ENCODE measurements at places on chromosomes 6 and 20.
A peak's percentile ranks its signal among the peaks of the same experiment; 100 is the strongest.

- no peak for DNase-seq
Measured at GRCh38 chr6:18117136-18117535, 5.3 kb downstream of the NHLRC1 start.

- no peak for DNase-seq
Measured at GRCh38 chr6:5499644-5500306, 238.5 kb downstream of the FARS2 start.

DNA sequence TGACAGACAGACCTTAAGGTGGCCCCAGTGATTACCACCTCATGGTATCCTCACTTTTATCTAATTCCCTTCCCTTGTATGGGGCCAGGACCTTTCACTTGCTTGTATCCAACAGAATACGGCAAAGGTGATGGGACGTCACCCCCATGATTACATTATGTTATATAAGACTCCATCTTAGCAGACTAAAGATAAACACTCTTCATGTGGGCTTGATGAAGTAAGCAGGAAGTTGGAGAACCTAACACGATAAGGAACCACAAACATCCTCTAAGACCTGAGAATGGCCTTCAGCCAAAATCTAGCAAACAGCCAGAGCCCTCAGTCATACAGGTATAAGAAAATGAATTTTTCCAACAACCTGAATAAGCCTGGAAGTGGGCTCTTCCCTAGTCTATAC is 8.0 kb downstream of the SLC17A3 start:
- DNase-seq: no peak

GRCh38 chr6:21504790-21505189 is 88.8 kb upstream of the SOX4 start:
- no peak for DNase-seq

DNA sequence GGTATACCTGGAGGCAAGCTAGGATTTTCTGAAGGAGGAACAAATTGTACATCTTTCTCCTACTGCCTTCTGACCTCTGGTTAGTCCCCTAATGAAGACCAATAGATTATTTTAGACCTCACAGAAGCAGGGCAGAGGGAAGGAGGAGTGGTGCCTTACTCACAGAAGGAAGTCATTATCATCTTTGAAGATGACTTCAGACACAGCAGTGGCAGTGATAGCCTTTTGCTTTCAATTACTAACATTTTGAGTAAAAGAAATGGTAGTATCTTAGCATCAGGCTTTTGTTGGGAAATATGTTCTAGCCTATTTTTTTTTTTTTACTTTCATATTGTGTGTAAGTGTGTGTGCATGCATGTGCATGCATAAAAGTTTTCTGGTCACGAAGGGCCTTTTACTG is 164.2 kb upstream of the PLN start:
- no peak for DNase-seq

- no peak for DNase-seq
Measured at GRCh38 chr20:46642265-46642968, 8.8 kb downstream of the SLC13A3 start.

- no peak for DNase-seq
Measured at GRCh38 chr6:38492031-38492430, 147.7 kb downstream of the BTBD9 start.

- DNase-seq: no peak
Measured at GRCh38 chr20:48171626-48172356, 386.5 kb upstream of the SULF2 start.

DNA sequence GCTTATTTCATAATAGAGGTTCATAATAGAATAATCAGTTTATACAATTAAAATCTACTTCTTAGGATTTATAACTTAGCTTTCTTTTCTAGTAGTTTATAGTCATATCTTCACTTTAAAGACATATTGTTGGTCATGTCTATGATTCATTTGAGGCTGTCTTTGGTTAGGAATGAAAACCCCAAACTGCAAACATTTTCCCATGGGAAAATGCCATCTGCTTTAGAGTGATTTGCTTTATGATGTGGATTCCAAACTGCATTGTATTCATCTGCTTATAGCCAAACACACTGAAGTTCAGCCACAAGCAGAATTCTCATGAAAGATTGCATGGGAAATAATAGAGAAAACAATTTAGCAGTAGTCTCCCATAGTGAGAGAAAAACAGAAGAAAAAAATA is 128.0 kb downstream of the RFPL4B start:
- no peak for DNase-seq

DNA sequence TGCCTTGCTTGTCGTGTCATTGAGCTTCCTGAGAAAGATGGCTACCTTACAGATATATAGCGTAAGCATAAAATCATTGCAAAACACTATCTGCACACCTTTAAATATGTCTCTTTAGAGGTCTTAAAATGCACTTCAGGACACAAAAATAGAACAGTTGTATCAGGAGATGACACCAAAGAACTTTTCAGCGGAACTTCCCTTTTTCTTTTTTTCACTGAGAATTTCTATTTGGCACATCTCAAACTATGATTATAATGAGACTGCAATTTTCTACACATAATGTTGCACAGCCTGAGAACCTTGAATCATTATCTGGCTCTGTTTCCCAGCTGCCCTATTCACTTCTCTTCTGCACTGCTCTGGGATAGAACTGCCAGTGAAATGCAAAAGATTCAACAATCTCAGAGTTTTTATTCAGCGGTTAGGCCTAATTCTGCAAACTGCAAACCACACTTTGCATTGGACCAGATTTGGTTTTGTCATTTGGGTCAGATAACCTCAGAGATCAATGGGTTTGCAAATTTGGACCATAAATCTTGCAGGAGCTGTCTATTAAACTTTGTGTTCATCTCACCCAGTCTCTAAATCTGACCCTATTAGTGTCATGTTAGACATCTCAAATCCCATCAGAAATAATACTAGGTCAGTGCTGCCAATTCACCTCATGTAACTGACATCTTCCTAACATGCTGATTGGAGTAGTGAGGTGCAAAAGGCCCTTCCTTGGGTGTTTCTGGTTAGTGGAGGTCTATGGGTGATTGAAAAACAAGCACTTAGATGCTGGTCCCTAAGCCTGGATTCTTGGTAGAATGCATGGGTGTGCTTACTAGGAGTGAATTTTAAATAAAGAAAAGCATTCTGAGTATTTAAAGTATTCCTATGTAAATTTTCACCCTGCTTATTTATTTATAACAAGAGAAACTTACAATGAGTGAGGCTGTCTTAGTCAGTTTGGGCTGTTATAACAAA is 382.7 kb downstream of the UTRN start:
- DNase-seq: no peak

DNA sequence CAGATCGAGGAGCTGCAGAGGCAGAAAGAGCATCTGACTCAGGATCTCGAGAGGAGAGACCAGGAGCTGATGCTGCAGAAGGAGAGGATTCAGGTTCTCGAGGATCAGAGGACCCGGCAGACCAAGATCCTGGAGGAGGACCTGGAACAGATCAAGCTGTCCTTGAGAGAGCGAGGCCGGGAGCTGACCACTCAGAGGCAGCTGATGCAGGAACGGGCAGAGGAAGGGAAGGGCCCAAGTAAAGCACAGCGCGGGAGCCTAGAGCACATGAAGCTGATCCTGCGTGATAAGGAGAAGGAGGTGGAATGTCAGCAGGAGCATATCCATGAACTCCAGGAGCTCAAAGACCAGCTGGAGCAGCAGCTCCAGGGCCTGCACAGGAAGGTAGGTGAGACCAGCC is 26.2 kb downstream of the C20orf173 start:
- no peak for DNase-seq

GRCh38 chr20:45946149-45946970 is 11.9 kb downstream of the PCIF1 start:
- DNase-seq: no peak

- DNase-seq: peak; percentile 80
Measured at GRCh38 chr6:142944124-142945048, 590 bp downstream of the HIVEP2 start.

- no peak for DNase-seq
Measured at GRCh38 chr6:111559188-111560097, 46.2 kb downstream of the TRAF3IP2 start.

GRCh38 chr6:35419417-35419816 is 32.7 kb upstream of the FANCE start:
- DNase-seq: no peak

DNA sequence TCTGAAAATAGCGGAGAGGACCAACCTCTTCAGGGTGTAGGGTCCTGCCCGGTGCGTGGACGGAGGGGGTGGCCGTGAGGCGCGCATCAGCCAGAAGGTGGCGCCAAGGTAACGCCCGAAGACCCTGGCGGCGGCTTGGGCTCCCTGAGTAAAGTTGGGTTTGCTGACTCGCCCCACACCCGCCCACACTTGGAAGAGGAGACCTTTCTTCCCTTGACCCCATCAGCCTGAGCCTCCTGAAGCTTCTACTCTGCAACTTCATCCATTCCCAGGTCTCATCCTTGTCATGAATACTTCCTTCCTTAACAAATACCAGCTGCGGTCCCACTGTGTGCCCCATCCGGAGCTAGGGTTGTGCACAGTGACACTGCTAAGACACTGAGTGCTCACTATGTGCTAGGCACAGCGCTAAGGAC is 14.6 kb downstream of the CD40 start:
- peak; percentile 51 for DNase-seq

DNA sequence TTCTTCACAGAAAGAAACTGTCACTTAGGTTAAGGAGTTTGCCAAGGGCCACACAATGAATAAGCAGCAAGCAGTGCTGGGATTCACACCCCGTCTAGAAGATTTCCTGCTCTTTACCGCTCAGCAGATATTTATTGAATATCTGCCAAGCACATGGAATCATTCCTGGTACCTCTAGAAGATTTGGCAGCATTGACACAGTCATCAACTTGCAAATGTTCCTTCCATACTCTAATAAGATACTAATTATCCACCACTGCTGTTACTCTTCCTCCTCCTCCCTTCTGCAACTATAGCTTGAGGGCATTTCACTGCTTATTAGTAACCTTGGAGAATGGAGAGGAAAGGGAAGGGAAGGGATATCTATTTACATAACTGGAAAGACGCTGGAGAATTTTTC is 13.0 kb downstream of the MOXD1 start:
- DNase-seq: no peak

GRCh38 chr6:118714756-118715155 is 63.4 kb upstream of the CEP85L start:
- no peak for DNase-seq

DNA sequence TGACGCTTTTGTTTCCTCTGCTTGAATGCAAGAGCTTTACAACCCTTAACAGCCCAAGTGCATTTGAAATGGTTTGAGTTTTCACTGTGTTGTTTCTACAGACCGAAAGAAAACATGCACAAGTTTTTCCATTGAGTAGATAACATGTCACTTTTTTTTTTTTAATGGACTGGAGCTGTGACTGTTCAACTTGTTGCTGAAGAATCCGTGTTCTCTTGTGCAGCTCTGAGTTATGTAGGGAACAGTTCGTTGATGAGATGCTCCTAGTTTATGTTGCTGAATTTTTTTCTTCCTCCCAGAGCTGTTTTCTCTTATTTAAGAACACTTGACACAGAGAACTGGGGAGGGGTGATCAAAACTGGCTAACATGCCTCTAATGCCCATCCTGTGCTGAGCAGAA is 89.3 kb downstream of the DTD1 start:
- no peak for DNase-seq

GRCh38 chr6:33029328-33030184 is 20.2 kb upstream of the HLA-DOA start:
- peak; percentile 47 for DNase-seq

- no peak for DNase-seq
Measured at GRCh38 chr6:45607798-45608197, 230.1 kb upstream of the SUPT3H start.

GRCh38 chr6:169545982-169546381 is 155.8 kb downstream of the WDR27 start:
- DNase-seq: no peak

GRCh38 chr6:15585760-15586214 is 77.0 kb downstream of the DTNBP1 start:
- peak; percentile 40 for DNase-seq

DNA sequence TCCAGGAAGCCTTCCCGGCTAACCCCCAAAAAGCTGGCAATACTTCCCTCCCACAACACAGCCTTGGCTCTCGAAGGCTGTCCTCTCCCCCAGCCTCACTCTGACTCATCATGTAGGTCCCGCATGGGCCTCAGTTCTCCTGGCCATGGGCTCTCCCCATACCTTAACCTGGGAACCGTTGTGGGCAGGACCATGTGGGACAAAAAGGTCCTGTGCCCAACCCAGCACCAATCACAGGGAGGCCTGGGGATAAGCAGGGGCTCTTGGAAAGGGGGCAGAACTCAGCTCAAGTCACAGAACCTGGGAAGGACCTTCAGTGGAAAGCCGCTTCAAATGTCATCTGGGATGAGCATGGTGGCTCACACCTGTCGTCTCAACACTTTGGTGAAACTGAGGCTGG is 45.5 kb downstream of the MRPL14 start:
- no peak for DNase-seq

GRCh38 chr6:153231048-153231646 is 100.1 kb upstream of the RGS17 start:
- DNase-seq: peak; percentile 24

- DNase-seq: no peak
Measured at GRCh38 chr6:41059556-41059955, 6.6 kb downstream of the APOBEC2 start.

- DNase-seq: no peak
Measured at GRCh38 chr6:127564761-127565160, 12.2 kb upstream of the C6orf58 start.

- DNase-seq: no peak
Measured at GRCh38 chr20:50996901-50997865, 25.7 kb downstream of the KCNG1 start.

GRCh38 chr6:167282165-167282564 is 8.9 kb upstream of the UNC93A start:
- no peak for DNase-seq

GRCh38 chr6:13468839-13469238 is 18.6 kb downstream of the GFOD1 start:
- no peak for DNase-seq

DNA sequence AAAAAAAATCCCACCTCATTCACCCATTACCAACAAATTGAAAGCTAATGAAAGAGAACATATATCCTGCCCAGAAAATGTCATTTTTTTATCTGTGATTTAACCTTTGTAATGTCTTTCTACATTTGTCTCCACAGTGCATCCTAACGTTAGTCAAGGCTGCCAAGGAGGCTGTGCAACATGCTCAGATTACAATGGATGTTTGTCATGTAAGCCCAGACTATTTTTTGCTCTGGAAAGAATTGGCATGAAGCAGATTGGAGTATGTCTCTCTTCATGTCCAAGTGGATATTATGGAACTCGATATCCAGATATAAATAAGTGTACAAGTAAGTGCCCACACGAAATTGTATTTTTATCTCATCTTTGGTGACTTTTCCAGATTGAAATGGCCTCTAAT is 30.0 kb downstream of the RSPO3 start:
- no peak for DNase-seq

- no peak for DNase-seq
Measured at GRCh38 chr20:22576733-22577514, 7.4 kb downstream of the FOXA2 start.

DNA sequence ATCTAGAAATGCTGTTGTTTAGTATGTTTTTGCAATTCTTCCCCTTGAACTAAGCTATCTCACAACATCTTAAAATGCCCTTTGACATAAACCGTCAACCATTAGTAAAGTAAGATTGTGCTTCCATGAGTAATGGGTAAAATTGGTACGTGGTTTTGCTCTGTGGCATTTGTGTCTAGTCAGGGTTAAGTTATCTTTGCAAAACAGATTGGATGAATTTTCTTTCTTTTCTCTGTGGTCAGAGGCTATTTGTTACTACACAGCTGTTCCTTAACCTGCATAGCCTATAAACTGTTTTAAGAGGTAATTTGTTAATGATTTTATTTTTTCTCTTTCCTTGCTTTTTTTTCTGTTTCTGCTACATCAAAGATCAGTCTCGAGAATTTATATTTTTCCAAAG is 75.4 kb downstream of the RPP40 start:
- DNase-seq: no peak

Data from putamen (tissue), 1 donor.